ENCODE measurements at places on chromosomes 6 and 20. TPM values are rescaled to one million over a fixed set of nuclear protein-coding genes. Genes with fewer than 3 reads are reported as not detected.

PNPLA1 gene
- total RNA-seq, result not detected

TP53TG5 gene
- total RNA-seq, result not detected

PRSS35 gene
- total RNA-seq, result 0.40 TPM

NKX2-2 gene
- not detected for total RNA-seq

DXO gene
- total RNA-seq, result 19.1 TPM

C6orf136 gene
- total RNA-seq, result 7.2 TPM

ABHD16B gene
- total RNA-seq, result not detected

GRCh38 chr6:145632971-145633370 is 102.3 kb downstream of the EPM2A start:
- no peak for DNase-seq

DNA sequence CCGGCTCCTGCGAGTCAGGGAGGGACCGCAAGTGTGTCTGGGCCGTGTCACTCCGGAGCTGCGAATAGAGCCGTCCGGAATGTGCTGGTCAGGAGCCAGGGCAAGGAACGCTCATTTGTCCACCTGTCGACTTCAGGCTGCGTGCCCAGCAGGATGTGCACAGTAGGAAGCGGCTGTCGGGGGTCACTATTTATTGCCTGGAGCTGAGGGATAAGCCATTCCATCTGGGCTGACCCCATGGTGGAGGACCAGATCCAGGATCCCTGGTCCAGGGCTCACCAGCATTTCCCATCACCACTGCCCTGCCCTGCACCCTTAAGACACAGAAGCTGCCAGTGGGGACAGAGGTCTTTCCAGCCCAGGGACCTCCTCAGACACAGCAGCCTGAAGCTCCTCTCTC is 14.7 kb downstream of the NTSR1 start:
- peak; percentile 87 for DNase-seq

GRCh38 chr6:39224523-39225182 is 4.6 kb downstream of the KCNK5 start:
- no peak for DNase-seq

- no peak for DNase-seq
Measured at GRCh38 chr20:45866454-45866853, 9.0 kb downstream of the ZSWIM3 start.

DNA sequence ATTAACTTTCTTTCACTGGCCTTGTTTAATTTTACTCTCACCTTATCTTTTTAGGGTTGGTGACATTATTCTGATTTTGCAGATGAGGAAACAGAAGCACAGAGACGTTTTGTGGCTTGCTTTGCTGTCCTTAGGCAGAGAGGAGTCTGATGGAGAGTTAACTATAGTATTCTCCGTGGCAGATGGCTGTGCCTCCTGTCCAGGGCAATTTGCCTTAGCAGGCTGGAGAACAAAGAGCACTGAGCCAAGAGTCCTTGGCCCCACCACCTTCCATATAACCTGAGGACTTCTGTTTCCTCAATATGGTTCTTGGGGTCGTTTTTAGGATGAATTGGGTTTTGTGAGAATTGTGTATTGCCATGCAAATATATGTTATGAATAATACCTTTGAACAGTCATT is 71.4 kb upstream of the BACH2 start:
- no peak for DNase-seq

GRCh38 chr6:5333658-5334057 is 72.3 kb downstream of the FARS2 start:
- DNase-seq, result peak; percentile 46

- DNase-seq, result no peak
Measured at GRCh38 chr20:60104993-60105803, 147.0 kb downstream of the CDH26 start.

DNA sequence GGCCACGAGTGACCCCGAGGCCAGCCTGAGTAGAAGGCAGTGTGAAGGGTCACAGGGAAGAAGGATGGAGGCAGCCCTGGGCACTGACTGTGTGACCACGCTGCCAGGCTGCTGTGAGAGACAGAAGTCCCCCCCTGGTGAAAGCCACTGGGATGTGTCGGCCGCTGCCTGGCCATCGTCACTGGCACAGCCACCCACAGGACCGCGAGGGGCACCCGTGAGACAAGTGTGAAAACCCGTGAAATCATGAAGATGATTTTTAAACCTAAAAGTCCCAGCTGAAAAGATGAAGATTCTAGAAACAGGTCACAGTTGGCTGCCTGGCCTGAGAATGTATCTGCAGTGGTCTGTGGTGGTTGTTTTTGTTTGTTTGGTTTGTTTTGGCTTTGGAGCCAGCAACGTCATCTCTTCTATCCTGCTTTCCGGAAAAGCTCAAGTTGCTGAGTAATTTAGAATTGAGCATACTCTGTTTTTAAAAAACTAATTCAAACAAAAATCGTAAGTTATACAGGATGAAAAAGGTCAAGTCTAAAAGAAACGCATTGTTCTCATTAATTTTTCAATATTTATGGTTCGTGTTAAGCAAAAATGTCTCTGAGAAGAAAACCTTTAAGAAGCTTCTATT is 94.7 kb downstream of the HUS1B start:
- DNase-seq, result no peak

GRCh38 chr6:103036846-103037245 is 1643.3 kb downstream of the GRIK2 start:
- DNase-seq, result no peak

DNA sequence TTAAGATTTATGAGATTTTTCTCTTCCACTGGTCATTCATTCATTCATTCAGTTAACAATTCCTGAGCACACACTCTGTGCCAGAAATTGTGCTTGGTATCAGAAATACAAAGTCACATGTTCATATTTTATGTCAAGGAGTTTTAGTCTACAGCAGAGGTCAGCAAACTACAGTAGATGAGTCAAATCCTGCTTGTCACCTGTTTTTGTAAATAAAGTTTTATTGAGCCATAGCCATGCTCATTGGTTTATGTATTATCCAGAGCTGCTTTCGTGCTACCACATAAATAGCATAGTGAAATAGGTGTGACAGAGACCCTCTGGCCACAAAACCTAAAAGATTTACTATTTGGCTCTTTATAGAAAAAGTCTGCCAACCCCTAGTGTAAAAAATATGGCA is 46.8 kb downstream of the THEMIS start:
- peak; percentile 38 for DNase-seq

DNA sequence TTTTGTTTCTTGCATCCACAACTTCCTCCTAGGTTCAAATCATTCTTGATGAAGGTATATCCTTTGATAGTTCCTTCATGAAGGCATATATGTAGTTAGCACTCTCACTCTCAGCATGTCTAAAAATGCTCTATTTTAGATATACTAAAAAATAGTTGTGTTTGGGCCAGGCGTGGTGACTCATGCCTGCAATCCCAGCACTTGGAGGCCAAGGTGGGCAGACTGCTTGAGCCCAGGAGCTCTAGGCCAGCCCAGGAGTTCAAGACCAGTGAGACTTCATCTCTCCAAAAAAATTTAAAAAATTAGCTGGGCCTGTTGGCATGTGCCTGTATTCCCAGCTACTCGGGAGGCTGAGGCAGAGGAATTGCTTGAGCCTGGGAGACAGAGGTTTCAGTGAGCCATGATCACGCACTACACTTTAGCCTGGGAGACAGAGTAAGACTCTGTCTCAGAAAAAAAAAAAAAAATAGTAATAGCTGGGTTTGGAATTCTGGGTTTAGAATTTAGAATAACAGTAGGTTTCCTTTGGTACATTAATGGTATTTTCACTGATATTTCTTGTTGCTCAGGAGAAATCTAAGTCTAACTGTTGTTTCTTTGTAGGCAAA is 7.0 kb downstream of the SERAC1 start:
- no peak for DNase-seq

- peak; percentile 43 for DNase-seq
Measured at GRCh38 chr20:9397928-9398327, 116.5 kb upstream of the LAMP5 start.

DNA sequence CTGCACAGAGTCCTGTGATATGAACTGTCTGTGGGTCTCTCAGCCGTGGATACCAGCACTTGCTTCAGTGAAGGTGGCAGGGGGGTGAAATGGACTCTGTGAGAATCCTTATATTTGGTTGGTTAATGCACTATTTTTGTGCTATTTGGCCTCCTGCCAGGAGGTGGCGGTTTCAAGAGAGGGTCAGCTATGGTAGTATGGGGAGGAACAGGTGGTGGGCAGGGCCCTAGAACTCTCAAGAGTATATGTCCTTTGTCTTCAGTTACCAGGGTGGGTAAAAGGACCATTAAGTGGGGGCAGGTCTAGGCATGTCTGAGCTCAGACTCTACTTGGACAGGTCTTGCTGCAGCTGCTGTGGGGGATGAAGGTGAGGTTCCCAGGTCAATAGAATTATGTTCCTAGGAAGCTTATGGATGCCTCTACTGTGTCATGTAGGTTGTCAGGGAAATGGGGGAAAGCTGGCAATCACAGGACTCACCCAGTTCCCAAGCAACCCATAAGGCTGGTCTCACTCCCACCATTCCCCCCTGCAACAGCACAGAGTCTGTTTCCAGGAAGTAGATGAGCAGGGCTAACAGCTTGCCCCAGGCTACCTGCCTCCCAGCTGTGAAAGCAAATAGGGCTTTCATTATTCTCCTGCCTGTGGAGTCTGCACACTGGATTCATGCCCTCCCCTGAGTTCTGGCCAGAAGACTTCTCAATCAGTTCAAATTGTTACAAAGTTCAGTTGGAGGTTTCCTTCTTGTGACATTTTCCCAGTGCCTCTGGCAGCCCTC is 56.8 kb upstream of the PHIP start:
- no peak for DNase-seq

Measured in LHCN-M2 (cell line).